Liver (tissue), 10 donors: ENCODE measurements at places on chromosomes 5 and 9. TPM values are rescaled to one million over a fixed set of nuclear protein-coding genes. Genes with fewer than 3 reads are reported as not detected.
A peak's percentile ranks its signal among the peaks of the same experiment; 100 is the strongest.

- H3K27ac ChIP-seq: peak overlapping the region; percentile 95
- H3K4me3 ChIP-seq: no peak overlapping the region
- no peaks in the 10 kb centered on the region for H3K27me3 ChIP-seq
- H3K36me3 ChIP-seq: no peaks in the 10 kb centered on the region
- peaks cover 5% of the 10 kb centered on the region for H3K4me1 ChIP-seq
These were observed 345.7 kb upstream of the SLC30A5 start for GRCh38 chr5:68748101-68748500.

- no peak overlapping the region for H3K27ac ChIP-seq
- no peak for DNase-seq
- H3K36me3 ChIP-seq: no peaks in the 10 kb centered on the region
- H3K4me3 ChIP-seq: no peak overlapping the region
- H3K4me1 ChIP-seq: no peaks in the 10 kb centered on the region
These were observed 127.7 kb downstream of the ZDHHC21 start for GRCh38 chr9:14565352-14566016.

DNA sequence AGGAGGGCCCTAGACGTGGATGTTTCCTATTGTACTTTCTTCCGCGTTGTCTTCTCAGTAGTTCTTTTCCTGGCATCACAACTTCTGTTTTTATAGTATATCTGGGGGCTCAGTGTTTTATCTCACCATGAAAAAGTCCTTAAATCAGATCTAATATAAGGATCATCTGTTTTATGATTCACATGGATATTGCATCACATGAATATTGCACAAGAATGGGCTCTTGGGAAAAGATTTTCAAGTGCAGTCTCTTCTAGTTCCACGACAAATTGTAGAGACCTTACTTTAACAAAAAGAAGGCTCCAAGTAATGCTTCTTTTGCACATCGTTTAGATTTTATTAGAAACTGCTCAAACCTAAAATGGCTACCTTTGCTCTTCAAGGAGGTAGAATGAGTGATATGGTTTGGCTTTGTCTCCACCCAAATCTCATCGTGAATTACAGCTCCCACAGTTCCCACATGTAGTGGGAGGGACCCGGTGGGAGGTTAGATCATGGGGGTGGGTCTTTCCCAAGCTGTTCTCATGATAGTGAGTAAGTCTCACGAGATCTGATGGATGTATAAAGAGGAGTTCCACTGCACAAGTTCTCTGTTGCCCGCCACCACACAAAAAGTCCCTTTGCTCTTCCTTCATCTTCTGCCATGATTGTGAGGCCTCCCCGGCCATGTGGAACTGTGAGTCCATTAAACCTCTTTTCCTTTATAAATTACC is 53.7 kb upstream of the FAM120A start:
- no peaks in the 10 kb centered on the region for H3K27me3 ChIP-seq
- no peaks in the 10 kb centered on the region for H3K4me1 ChIP-seq
- H3K4me3 ChIP-seq: no peak overlapping the region
- no peak overlapping the region for H3K27ac ChIP-seq

- no peaks in the 10 kb centered on the region for H3K27me3 ChIP-seq
- H3K27ac ChIP-seq: no peak overlapping the region
- H3K4me1 ChIP-seq: peaks cover 2% of the 10 kb centered on the region
- H3K4me3 ChIP-seq: no peak overlapping the region
- no peaks in the 10 kb centered on the region for H3K36me3 ChIP-seq
These were observed 12.7 kb downstream of the KCTD16 start for GRCh38 chr5:144183254-144183889.

DNA sequence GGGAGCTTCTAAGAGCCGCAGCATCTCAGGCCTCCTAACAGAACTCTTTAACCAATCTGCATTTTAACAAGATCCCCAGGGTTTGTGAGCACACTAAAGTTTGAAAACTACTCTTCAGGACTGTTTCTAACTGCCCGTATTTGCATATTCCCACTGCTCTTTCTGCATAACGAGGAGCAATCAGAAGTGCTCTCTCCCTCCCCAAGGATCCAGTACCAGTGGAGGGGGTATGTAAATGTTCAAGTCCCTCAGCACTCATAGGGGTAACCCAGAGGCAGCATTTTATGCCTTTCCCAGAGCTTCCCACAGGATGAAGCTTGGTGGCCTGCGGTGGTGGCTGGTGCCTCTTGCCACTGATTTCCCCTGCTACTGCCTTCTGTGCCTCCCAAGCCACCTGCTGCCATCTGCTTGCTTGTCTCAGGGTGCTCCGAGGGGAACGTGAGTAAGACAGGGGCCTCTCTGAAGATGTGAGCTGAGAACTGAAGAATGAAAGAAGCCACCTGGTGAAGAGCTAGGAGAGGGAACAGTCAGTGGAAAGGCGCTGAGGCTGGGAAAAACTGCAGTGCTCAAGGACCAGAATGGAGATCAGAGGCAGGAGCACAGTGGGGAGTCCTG is 30.0 kb upstream of the PPP1R2B start:
- no peaks in the 10 kb centered on the region for H3K36me3 ChIP-seq
- no peak for DNase-seq
- H3K4me3 ChIP-seq: no peak overlapping the region
- H3K4me1 ChIP-seq: no peaks in the 10 kb centered on the region
- no peaks in the 10 kb centered on the region for H3K27me3 ChIP-seq

DNA sequence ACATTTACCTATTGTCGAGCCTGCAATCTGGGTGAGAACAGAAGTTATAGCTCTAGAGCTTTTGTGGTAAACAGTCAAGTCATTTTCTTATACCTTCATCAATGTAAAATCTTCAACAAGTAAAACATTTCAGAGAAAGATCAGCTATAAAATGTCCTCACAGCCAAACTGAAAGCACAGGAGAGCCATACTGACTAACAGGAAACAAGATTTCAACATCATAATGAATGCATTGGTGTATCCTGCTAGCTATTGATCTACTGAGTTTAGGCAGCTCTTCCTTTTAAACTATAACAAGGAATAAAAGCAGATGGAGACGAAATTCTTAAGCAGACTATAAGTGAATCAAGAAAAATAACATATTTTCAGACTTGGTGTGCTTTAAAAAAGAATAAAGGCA is 1522.9 kb upstream of the WWC1 start:
- no peaks in the 10 kb centered on the region for H3K36me3 ChIP-seq
- DNase-seq: no peak
- H3K4me1 ChIP-seq: no peaks in the 10 kb centered on the region

- peaks cover 6% of the 10 kb centered on the region for H3K27me3 ChIP-seq
- no peaks in the 10 kb centered on the region for H3K4me1 ChIP-seq
- H3K36me3 ChIP-seq: no peaks in the 10 kb centered on the region
These were observed 232.8 kb downstream of the DOCK8 start for GRCh38 chr9:447230-448025.

- no peaks in the 10 kb centered on the region for H3K36me3 ChIP-seq
- H3K4me3 ChIP-seq: no peak overlapping the region
- H3K27ac ChIP-seq: no peak overlapping the region
- no peak for DNase-seq
- peaks cover 29% of the 10 kb centered on the region for H3K4me1 ChIP-seq
These were observed 14.0 kb downstream of the SNX18 start for GRCh38 chr5:54531546-54531945.

DNA sequence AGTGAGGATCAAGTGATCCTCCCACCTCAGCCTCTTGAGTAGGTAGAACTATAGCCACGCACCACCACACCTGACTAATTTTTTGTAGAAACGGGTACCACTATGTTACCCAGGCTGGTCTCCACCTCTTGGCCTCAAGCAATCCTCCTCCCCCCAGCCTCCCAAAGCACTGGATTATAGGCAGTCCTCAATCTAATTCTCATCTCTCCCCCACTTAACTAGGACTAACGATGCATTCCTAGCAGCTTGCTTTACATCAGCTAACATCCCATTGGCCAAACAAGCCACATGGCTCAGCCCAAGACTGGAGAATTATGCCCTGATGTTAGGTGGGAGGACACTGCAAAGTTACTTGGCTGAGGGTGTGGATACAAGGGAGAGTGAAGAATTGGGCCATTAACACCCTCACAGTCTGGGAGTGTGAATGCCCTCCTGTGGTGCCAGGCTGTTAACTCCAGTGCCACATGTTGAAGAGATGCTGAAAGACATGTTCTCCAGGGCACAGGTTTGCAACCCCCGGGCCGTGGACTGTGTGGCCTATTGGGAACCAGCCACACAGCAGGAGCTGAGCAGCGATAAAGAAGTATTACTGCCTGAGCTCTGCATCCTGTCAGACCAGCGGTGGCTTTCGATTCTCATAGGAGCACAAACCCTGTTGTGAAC is 5.3 kb upstream of the ZNF367 start:
- H3K4me3 ChIP-seq: no peak overlapping the region
- H3K27me3 ChIP-seq: no peaks in the 10 kb centered on the region
- no peak overlapping the region for H3K27ac ChIP-seq
- peaks cover 20% of the 10 kb centered on the region for H3K4me1 ChIP-seq
- no peaks in the 10 kb centered on the region for H3K36me3 ChIP-seq

The EXOSC2 gene
- total RNA-seq: 16.6 TPM
